Hepatocyte (in vitro differentiated cells): ENCODE measurements at places on chromosomes 16 and 17. TPM values are rescaled to one million over a fixed set of nuclear protein-coding genes. Genes with fewer than 3 reads are reported as not detected.

GRCh38 chr16:1877089-1877488 lies 5.1 kb upstream of the MEIOB start:
- no peak for DNase-seq

DNA sequence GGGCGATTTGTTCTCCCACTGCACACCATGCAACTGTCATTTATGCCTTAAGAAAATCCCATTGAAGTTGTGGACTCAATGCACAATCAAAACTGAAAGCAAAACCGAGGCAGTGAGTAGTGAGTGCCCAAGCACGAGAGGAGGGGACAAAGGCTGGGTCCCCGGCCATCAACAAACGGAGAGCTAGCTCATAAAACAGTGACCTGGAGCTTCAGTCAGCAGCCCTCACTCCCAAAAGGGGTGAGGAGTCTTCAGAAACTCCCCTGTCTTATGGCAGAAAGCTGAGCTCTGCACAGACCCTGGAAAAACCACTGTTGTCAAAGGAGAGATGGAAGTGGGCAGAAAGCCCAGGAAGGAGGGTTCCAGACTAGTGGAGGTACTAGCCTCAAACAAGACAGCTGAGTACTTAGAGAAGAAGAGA lies 96.9 kb downstream of the ADCY9 start:
- peak; percentile 44 for DNase-seq

The RDM1 gene
- polyA plus RNA-seq, result 2.1 TPM in 1 of 2 replicates, not detected in the other

DNA sequence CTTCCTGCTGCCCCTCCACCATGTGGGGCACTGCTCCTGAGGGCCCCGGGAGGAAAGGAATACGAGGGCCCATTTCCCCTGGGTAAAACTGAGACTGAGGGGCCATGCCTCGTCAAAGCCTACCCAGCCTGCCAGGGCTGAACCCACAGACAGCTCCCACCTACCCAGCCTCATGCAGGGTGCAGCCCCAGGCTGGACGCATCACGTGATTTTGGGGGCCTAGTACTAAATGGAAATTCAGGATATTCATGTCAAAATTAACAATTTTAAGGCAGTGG lies 3.4 kb upstream of the OSGIN1 start:
- DNase-seq, result no peak
